Body of pancreas (tissue), 4 donors: ENCODE measurements at places on chromosomes 5 and 9. TPM values are rescaled to one million over a fixed set of nuclear protein-coding genes. Genes with fewer than 3 reads are reported as not detected.

DNA sequence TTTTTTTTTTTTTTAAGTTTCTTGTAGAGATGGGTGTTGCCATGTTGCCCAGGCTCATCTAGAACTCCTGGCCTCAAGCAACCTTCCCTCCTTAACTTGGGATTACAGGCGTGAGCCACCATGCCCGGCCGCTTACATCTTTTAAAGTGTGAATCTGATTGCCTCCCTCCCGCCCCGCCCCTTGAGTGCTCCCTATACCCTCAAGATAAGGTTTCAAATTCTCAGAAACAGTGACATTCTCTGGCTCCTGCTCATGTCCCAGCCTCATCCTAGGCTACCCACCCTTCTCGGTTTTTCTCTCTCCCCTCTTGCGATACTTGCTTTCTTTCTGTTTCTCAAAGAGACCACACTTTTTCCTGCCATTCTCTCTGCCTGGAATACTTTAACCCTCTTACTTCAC lies 12.4 kb downstream of the MORN5 start:
- DNase-seq, result no peak

DNA sequence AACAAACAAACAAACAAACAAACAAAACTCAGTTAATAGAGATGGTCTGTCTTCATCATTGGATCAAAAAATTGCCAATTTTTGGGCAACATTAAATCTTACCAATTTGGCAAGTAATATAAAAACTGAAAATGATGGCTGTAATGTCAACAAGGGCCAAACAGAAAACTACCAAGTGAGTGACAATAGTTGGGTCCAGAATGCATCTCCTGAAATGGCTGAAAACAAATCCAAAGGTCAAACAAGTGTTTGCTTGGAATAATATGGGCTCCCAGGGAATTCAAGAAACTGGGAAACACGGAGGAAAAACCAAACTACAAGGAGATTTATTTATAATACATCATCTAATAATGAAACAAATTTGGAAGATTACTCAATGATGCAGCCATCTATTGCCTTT lies 25.1 kb downstream of the BAAT start:
- no peak for DNase-seq

DNA sequence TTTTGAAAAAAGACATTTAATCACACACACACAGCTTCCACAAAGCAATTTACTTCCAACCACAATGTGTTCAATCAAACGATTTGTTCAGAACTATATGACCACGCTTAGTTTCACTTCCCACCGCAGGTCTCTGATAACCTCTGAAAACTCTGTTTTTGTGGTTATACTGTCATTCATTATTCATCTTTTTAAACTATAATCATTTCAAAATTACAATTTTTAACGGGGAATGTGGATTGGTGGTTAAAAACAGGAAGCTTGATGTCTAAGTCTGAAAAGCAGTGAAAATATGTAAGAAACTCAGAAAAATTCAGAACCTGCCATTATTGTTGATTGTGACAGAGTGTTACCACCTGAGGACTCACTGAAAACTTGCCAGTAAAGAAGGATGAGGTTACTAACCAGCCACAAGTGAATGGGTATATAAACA lies 12.7 kb upstream of the TMEM174 start:
- no peak for DNase-seq

KIF4B gene
- total RNA-seq, result not detected

SYK gene
- 10.5 TPM for total RNA-seq

GRM6 gene
- not detected for total RNA-seq

ECSCR gene
- 2.6 TPM for total RNA-seq

SPATA6L gene
- total RNA-seq, result 3.6 TPM
